Left forelimb (tissue), 1 donor: ENCODE measurements at places on chromosomes 2 and 18.

- no peak for DNase-seq
Observed at GRCh38 chr2:134261398-134262131, 7.7 kb downstream of the MGAT5 start.

GRCh38 chr2:15553951-15554350 lies 7.2 kb downstream of the NBAS start:
- DNase-seq, result no peak

- DNase-seq, result no peak
Observed at GRCh38 chr2:67948506-67948905, 114.3 kb downstream of the C1D start.

DNA sequence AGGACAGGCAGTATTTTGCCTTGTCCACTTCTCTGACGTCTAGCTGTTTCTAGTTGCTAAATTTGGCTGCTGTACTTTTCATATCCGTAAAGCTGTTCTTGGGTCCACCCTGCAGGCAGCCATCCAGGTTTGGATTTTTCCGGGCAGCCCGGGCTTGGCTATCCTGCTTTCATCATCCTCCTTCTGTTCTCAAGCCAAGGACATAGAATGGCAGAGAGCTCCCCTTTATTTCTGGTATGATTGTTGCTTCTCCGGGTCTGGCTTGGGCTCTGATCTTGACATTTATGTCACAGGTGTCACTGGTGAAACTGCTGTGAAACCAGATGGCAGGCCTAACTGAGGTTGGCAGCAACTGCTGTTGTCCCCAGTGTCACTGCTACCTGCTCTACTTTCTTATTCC lies 35.5 kb downstream of the SCN2A start:
- no peak for DNase-seq

DNA sequence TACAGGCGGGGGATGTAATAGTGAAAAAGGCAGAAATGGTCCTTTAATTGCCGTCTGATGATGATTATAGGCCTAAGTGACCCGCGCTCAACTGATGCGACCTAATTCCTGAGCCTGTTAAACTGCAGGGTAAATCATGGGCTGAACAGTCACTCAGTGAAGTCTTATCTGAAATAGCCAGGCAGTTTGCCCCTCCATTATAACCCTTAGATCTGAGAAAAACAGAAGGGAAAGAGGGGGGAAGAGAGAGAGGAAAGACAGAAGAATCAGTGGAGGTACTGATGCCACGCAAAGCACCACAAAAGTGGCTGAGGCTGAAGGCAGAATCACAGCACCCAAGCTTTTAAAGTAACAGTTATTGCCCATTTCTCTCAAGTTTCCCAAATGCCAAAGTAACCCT lies 73.1 kb upstream of the DNMT3A start:
- no peak for DNase-seq

DNA sequence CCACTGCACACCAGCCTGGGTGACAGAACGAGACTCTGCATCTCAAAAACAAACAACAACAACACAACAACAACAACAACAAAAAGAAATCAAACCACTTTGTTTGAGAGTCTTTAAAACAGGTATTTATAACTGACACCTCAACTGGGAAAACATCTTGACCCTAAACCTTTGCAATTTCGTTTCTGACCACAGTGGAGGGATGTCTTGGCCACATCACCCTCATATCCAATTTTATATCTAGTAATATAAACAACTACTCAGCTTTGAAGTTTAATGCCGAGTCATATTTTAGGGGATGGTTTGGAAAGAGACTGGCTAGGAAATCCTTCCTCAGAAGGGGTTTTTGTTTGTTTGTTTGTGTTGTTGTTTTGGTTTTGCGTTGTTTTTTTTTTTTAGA lies 37.8 kb upstream of the RMDN2 start:
- no peak for DNase-seq

DNA sequence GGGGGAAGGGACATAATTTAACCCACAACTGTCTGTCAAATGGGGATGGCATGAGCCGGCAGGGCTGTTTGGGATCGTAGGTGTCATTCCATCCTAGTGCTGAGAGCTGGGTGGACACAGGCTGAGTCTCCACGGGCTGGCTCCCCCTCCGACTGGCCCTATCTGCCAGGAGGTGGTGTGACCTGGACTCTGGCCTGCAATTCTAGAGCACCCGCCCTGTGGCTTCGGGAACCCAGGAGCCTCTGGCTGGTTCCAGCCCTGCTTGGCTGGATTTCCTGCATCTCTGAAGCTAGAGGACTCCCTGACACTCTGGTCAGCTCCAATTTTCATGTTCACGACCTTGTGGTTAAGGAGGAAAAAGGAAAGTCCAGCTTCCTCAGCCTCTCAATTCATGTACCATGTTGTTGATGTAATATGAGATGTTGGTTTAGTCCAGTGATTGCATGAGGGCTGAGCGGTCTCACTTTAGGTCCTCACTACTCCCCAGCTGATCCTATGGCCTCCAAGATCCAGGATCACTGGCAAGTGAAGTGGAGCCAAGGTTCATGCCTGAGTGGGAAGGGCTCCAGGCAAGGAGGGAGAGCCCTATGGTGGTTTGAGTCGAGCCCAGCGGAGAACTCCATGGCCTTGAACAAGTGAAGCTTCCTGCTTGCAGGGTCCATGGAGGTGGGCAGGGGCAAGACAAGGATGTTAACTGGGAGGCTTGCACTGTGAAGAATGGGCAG lies 169.1 kb downstream of the NDUFA10 start:
- no peak for DNase-seq

DNA sequence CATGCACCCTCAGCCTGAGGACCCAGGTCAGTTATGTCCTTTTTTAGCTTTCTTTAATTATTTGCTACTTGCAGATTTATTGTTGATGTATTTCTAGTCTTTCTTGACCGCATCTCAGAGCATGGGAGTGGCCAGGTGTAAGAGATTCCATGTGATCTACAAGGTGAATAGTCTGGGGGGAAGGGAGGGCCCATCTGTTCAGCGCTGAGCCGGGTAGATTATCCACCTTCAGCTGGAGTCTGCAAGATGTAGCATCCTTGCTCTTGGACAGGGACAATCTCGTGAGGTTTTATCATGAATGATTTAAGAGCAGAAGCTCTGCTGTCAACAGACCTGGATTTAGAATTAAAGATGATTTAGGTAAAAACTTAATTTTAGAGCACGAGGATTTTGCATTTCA lies 12.0 kb upstream of the DGKD start:
- DNase-seq, result no peak

DNA sequence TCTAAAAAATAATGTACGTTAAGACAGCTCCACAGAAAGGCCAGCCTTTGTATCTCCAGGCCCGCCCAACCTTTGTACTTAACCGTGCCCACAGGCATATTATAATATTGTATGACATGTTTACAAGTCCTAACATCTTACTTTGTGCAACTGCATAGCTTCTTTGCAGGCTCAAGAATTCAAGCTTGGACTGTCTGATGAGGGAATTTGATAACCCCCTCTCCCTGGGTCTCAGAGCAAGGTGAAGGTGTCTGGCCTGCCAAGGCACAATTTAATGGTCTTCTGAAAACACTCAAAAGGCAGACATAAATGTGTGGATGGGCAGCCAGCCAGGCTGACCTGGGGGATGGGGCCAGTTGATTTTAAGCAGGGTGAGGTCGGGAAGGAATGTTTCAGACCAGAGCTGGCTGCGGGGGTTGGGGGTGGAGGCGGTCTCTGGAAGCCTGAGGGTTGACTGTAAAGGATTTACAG lies 732.7 kb upstream of the FANCL start:
- DNase-seq, result no peak

DNA sequence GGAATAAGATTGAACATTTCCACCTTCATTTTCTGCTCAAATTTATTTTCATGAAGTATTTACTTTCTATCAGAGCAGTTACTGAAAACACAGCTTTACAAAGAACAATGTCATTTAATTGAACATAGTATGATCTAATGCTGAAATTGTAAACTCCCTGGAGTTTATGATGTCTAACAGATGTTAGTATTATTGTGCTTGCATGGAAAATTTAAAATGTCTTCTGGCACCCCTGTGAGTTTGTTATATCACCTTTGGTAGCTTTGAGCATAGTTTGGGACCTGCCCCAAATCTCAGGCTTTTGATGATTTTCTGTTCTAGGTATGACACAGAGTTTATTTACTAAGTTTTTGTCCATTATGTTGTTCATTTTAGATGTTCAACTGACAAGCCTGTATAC lies 28.1 kb downstream of the FAM171B start:
- no peak for DNase-seq

DNA sequence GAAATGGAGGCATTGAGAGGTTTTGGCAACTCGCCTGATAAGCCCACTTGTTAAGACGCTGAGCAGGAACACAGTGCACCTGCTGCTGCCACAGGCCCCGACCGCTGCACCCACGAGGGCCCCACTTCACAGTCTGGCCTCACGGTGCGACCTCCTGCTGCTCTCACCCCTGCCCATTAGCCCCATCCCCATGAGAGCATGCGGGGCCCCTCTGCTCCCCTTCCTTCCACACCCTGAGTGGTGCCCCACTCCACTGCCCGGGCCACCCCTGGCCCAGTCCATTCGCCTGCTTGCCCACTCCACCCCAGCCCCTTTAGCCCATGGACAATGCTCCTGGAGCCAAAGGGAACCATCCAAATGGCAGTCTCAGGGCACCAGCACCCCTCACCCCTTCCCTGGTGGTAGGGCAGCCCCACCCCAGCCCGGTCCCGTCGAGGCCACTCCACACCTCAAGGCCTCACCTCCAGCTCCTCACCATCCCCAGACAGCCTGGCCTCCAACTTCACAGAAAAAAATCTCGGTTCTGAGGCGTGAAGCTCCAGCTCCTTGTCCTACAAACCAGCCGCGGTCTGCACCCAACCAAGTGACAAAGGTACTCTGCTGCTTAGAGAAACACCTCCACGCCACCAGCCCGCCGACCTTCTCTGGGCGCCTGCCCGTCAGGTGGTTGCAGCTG lies 6.7 kb upstream of the GPR55 start:
- peak; percentile 59 for DNase-seq

- DNase-seq, result no peak
Observed at GRCh38 chr2:169139145-169139544, 69.8 kb downstream of the DHRS9 start.

DNA sequence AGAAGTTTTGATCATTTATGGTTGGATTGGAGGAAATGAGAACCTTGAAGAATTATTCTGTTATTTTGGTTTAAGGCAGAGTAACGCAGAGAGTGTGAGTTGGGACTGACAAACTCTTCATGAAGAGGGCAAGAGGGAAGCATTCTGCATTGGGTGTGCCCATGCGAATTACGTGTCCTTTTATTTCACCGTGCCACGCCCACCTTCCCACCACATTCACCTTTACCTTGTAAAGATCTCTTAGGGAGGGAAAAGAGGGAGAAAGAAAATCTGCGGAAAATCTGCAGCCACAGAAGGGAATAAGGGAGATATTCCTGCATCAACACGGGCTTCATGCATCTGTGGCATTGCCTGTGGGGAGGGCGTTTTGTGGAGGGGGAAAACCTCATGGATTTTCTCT lies 31.8 kb downstream of the SLC9A4 start:
- DNase-seq, result no peak

DNA sequence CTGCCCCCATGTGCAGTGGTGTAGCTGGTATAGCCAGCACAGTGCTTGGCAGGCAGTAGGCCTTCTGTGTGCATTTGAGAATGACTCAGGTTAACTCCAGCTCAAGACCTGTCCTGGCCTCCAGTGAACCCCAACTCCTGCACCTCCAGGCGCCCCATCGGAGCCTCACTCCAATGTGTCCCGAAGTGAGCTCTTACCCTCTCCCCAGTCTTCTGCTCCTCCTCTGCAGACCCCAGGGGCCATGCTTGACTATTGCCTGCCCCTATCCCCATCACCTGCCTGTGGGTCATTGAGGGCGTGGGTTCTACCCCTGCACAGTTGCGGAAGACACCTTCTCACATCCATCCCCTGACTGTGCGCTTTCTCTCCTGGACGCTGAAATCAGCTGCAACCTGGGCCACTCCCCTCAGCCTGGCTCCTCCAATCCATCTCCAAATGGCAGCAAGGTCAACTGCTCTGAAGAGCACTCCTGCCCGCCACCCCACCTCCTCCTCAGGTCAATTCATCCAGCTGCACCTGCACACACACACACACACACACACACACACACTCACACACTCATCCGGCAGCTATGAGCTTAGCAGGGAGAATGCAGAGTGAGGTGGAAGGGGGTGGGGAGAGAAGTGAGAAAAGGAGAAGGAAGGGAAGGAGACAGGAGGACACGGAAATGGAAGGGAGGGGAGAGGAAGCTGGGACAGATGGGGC lies 130.3 kb upstream of the GLI2 start:
- DNase-seq, result no peak

DNA sequence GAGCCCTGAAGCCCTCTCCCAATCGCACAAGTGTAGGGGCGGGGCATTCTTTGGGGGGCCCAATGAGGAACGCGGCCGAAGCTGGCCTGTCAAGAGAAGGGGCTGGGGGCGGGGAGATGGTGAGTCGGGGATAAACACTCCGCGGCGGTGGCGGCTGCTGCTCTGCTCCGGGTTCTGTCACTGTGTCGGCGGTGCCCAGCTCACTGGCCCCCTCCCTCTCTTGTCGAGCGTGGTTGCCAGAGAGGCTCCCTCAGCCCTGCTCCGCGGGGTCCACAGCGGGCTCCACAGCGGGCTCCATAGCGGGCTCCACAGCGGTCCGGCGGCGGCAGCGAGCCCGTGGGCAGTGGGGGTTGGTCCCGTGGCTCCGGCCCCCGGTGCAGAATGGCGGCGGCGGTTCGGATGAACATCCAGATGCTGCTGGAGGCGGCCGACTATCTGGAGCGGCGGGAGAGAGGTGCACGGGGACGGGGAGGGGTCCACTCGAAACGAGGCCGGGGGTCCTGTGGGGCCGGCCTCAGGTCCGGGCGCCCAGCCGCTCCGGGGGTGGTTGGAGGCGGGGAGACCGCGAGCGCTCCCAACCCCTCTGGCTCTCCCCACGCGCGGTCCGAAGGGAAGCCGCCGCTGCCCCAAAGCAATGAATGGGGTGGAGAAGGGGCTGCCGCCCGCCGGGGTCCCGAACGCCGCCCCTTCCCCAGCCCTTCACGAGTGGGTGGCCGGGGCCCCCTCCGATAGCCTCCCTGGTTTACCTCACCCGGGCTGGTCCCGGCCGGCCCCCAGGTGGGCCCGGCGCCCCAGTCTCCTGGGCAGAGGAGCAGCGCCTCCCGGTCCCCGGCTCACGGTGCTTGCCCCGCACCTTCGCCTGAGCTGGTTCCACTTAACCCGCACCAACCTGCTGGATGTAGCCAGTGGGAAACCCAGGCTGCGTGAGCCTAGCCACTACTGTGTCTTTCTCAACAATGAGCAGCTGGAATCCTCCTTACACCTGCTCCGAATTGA lies at the start of gene MXD1:
TSS of gene MXD1 (plus strand) at position 160 of the 996 bp plus-strand sequence. CDS start at position 382, 222 bp downstream.
- no peak for DNase-seq

DNA sequence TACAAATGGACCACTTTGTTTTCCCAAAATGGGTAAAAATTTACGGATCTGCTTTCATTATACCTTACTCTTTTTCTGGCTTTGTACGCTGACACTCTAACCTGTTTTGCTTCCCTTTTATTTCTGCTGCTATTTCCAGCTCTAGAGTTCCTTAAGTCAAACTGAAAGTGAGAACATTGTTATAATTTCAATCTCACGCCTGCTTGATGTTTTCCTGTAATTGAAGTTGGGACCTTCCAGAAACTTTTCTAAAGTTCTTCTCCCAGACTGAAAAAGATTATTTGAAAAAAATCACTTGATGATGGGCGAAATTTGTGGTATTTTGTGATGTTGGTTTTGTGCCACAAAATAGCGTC lies 1.8 kb downstream of the GLS start:
- DNase-seq, result no peak

GRCh38 chr18:36931106-36931505 lies 102.2 kb downstream of the KIAA1328 start:
- DNase-seq, result no peak
